ENCODE measurements at places on chromosomes 4 and X.

GRCh38 chr4:25767877-25768725, 94.7 kb downstream of the SEL1L3 start:
- DNase-seq = peak; percentile 89

GRCh38 chr4:124060261-124060918, 652.1 kb downstream of the ANKRD50 start:
- no peak for DNase-seq

DNA sequence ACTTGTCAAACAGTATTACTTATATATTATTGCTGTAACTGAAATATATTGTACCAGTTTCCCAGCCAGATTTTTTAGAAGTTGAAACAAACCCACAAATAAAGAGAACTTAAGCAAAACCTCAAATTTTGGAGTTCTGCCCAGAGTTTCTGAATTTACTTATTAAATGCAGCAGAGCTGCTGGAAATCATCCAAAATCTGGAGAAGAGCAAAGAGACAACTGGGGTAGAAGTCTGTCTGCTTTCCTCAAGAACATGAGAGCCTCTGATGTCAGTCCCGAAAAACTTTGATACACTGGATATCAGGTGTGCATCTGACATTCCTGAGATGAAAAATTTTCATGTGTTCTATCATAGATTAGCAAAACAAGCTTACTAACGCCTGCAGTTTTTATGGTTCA, 325.9 kb downstream of the NR3C2 start:
- DNase-seq = peak; percentile 53

DNA sequence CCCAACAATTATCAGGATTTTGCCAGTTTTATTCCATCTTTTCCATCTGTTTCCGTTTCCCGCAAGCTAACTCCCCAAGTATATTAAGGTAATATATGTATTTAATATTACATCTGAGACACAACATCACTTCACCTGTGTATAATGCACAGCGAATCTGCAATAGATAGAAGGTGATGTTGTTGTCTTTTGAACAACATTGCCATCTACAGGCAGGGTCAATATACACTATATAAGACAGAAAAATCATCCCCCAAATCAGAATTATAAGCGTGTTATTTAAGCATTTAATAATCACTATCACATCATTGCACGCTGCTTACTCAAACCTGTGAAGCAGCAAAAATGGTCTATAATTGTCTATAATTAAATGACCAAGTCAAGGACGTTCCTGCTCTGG, 1115.5 kb downstream of the NLGN4X start:
- peak; percentile 78 for DNase-seq

DNA sequence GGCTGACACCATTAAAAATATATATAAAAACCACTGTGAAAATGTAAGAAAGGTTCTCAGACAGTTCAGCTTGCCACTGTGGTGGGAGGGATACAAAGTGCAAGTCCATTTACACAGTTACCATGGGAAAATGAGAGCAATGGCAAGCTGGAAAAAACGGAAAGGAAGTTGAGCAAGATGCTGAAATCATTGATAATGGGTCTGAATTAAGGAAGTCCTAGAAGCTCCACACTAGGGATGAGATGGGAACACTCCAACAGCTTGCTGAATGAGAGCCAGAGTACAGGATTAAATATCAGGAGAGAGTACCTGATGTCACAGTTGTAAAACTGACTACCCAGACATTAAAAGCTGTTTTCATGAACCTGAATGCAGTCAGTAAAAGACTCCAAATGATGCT, 218.6 kb downstream of the PRDM5 start:
- no peak for DNase-seq

DNA sequence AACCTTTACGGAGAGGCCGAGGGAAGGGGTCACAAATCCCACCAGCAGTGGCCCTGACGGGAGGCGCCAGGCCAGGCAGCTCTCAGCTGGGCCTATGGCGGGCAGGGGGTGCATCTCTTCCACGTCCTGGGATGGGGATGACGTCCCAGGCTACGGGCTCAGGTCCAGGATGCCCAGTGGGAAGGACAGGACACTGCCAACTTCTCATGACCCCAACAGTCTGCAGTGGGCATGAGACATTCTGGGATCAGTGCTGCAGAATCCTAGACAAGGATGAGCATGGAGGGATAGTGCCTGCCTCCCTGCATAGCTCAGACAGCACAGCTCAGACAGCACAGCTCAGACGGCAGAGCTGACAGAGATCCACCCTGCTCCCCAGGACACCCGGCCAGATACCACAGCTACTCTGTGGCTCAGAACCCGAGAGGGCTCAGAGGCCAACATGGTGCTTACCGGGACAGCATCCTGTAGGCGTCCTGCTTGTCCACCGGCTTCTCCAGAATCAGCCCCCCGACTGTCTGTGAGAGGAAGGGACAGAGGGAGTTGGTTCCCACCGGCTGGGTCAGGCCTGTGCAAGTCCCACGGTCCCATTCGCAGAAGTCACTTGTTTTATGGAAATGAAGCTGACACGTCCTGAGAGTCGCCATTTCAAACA, 17.3 kb downstream of the ASMTL start:
- no peak for DNase-seq

DNA sequence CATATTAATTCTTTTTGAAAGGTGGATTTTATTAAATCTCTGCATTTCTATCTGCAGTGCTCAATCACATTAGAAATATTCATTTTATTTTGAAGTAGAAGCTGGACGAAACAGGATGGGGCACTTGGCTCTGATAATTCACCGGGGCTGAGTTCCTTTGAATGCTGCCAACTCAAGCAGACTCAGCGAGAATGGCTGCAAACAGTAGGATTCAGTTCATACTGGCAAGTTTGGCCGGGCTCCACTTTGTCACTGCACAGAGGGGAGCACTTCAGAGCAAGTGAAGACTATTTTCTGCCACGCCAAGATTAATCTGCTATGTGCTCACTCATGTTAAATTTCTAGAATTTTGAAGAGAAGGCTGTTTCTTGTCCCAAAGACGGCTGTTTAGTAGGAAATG, 30.7 kb upstream of the KLHL8 start:
- no peak for DNase-seq

GRCh38 chr4:172173206-172173605, 360.0 kb downstream of the GALNTL6 start:
- no peak for DNase-seq

GRCh38 chrX:69424161-69424560, 80.0 kb upstream of the NALF2 start:
- peak; percentile 42 for DNase-seq

DNA sequence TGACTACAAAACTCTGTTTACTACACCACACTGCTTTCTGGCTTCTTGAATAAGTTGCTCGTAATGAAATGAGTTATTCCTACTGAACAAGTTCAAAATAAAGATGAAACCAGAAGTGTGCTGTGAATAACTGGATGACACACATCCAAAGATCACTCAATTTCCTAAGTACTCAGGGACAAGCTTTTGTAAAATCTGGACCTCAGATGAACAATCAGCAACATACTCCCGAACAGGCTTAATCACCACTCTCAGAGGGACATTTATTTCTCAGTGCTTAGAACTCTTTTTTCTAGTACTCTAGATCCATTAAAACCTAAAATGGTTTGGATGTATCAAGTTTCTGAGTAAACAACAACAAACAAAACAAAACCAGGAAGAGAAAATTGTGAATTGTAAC, 61.5 kb upstream of the EXOC1L start:
- no peak for DNase-seq

DNA sequence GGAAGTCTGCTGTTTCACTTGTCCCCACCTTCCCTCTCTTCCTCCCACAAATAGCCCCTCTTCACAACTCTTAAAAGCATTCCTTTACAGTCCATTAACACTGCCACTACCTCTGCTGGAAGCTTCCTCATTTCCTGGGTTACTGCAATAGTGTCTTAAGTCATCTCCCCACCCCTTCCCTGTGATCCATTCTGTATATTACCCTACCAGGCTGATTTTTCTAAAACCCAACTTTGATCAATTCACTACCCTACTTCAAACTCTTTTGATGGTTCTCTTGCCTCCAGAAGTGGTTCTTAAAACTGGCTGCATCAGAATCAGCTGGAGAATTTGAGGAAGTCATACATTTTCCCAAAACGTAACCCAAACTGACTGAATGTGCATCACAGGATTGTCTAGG, 8.8 kb upstream of the XIAP start:
- no peak for DNase-seq

DNA sequence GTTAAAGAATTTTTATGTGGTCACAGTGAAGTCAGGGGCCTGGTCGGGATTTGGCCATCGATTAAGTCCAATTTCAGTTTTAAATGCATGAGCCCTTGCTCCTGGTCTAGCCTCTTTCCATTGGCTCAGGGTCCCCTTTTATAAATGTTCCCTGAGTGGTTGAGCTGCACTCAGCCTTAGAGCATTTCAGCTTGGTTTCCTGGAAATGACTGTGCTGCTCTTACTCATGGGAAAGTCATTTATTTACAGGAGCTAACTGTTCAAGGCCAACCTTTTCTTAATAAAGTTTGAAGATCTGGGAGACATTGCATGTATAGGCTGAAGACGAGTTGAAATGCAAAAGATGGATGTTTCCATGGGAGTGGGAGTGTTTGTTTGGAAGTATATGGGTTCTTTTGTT, 98.8 kb upstream of the CLNK start:
- no peak for DNase-seq

- DNase-seq = peak; percentile 75
Observed at GRCh38 chr4:125741825-125742452, 427.2 kb downstream of the FAT4 start.

- DNase-seq = peak; percentile 69
Observed at GRCh38 chrX:6225911-6226595, 2.6 kb downstream of the NLGN4X start.

DNA sequence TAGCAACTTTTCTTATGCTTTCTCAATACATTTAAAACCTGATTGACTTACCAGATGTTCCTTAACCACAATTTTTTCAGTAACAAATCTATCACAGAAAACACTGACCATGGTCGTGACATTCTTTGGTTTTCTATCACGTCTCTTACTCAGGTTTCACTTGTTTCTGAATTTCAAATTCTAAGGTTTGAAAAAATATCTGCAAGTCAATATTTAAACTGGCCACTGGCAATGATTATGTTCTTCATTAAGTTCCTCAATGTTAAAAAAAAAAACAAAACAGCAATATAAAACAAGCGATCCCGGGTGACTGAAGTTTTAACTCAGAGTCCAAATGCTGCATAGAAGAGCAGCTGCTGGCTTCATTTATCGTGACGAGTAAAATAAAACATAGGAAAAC, 128.9 kb downstream of the RBM47 start:
- DNase-seq = no peak

GRCh38 chr4:158578476-158578875, 56.8 kb downstream of the RXFP1 start:
- DNase-seq = peak; percentile 61

GRCh38 chrX:338836-339400, 20.3 kb upstream of the GTPBP6 start:
- DNase-seq = no peak

DNA sequence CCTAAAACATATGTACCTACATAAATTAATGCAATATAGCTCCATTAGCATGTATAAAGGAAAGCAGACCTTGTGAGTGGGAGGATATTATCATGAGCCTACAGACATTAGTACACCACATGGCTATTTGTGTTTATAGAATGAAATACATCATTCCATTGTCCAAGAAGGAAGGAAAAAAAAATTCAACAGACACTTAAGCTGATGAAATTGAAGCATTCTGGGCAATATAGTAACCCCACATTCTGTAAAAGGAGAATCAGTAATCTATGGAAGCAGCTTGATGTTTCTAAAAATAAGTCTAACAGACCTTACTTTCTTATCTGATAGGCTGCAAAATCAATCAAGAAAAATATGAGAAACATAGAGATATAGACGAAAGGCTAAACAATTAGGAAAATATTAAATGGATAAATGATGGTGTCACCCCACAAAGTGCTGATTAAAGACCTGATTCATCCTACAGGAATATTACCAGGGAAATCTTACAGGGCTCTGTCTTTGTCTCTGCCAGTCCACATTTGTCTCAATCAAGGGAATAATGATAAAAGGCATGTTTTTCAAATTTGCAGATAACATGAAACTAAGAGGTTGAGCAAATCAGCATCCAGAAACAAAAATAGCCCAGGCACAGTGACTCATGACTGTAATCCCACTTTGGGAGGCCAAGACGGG, 76.8 kb downstream of the COMMD8 start:
- DNase-seq = no peak

DNA sequence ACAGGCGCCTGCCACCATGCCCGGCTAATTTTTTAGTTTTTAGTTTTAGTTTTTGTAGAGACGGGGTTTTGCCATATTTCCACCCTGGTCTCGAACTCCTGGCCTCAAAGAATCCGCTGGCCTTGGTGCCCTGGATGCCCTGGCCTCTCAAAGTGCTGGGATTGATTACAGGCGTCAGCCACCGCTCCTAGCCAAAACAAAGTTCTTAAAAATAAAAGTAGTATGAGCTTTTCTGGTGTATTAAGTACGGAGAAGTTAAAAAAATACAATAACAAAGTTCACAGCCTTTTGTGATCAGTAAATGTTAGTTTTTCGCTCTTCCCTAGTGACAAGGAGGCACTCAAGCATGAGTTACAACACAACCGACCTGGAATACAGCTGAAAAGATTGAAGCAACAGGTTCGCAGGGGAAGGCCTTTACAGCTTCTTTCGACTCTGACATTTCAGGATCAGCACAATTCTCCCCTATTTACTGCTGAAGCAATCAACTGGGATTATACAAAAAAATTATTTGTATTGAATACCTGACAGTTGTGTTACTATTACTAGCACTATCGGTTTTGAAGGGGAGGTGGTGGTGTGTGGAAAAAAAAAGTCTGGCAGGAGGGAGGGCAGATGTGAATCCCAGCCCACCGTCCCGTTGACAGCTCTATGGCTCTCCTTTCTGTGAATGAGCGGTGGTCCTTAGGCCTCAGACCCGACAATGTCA, 893 bp upstream of the METAP1 start:
- DNase-seq = no peak

- no peak for DNase-seq
Observed at GRCh38 chrX:51834076-51834475, 59.3 kb upstream of the MAGED1 start.

GRCh38 chr4:80201252-80202151, 4.2 kb downstream of the PRDM8 start:
- DNase-seq = no peak

- no peak for DNase-seq
Observed at GRCh38 chr4:1291996-1292702, 2.5 kb downstream of the MAEA start.

Measured in Karpas-422 (cell line).